MCF 10A (cell line): ENCODE measurements at places on chromosomes 16 and 17.

GRCh38 chr16:78684655-78685375 is 585.4 kb downstream of the WWOX start:
- peak overlapping the region; percentile 80 for H3K27ac ChIP-seq
- peak; percentile 24 for DNase-seq
- H3K4me3 ChIP-seq, result no peak overlapping the region
- peaks cover 44% of the 10 kb centered on the region for H3K4me1 ChIP-seq
- H3K36me3 ChIP-seq, result no peaks in the 10 kb centered on the region

DNA sequence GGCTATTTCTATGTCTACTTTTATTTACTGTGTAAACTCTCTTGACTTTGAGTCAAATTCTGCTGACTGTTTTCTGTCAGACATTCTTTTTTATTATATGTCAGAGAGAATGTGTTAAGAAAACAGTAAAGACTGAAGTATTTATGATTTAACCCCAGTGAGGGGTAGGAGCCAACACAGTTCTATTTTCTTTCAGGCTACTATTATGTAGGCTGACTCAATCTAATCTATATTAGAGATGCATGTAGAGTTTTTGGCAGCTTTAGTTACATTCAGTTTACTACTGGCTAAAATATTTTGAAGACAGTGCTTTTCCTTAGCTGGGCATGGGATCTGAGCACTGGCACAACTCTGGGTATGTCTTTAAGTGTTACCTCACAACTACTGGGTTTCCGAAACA is 1108.0 kb downstream of the CDH11 start:
- no peaks in the 10 kb centered on the region for H3K27me3 ChIP-seq
- H3K36me3 ChIP-seq, result no peaks in the 10 kb centered on the region
- no peak for DNase-seq

GRCh38 chr17:41633556-41634199 is 9.3 kb upstream of the KRT17 start:
- H3K27me3 ChIP-seq, result no peaks in the 10 kb centered on the region
- no peak overlapping the region for H3K4me3 ChIP-seq
- no peaks in the 10 kb centered on the region for H3K4me1 ChIP-seq
- H3K36me3 ChIP-seq, result no peaks in the 10 kb centered on the region
- DNase-seq, result no peak

GRCh38 chr16:77307426-77308162 is 108.4 kb downstream of the SYCE1L start:
- H3K36me3 ChIP-seq, result no peaks in the 10 kb centered on the region
- H3K4me1 ChIP-seq, result peaks cover 11% of the 10 kb centered on the region
- no peaks in the 10 kb centered on the region for H3K27me3 ChIP-seq
- no peak for DNase-seq
- no peak overlapping the region for H3K4me3 ChIP-seq

GRCh38 chr16:66270333-66270927 is 96.1 kb upstream of the CDH5 start:
- H3K4me1 ChIP-seq, result peaks cover 14% of the 10 kb centered on the region
- H3K27ac ChIP-seq, result no peak overlapping the region
- no peaks in the 10 kb centered on the region for H3K36me3 ChIP-seq
- H3K27me3 ChIP-seq, result no peaks in the 10 kb centered on the region

DNA sequence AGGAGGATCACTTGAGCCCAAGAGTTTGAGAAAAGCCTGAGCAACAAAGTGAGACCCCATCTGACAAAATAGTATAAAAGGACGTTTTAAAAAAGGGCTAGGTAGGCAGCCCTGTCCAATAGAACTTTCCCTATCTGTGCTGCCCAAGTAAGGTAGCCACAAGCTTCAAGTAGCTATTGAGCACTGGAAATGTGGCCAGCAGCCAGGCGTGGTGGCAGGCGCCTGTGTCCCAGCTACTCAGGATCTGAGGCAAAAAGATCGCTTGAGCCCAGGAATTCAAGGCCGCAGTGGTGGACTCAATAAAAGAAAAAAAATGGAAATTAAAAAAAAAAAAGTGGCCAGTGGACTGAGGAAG is 1.5 kb upstream of the NQO1 start:
- H3K4me1 ChIP-seq, result peaks cover 17% of the 10 kb centered on the region
- DNase-seq, result no peak
- H3K36me3 ChIP-seq, result peaks cover 19% of the 10 kb centered on the region
- H3K4me3 ChIP-seq, result peak overlapping the region; percentile 90

DNA sequence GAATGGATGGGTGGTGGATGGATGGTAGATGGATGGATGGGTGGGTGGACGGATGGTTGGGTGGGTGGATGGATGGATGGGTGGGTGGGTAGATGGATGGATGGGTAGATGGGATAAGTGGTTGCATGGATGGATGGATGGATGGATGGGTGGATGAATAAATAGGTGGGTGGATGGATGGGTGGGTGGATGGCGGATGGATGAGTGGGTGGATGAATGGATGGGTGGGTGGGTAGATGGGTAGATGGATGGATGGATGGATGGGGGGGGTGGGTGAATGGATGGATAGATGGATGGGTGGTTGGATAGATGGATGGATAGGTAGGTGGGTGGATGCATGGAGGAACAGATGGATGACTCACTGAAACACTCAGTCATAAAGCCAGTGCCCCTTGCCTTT is 51.0 kb upstream of the FASN start:
- H3K4me1 ChIP-seq, result no peaks in the 10 kb centered on the region
- peaks cover 20% of the 10 kb centered on the region for H3K36me3 ChIP-seq
- no peak overlapping the region for H3K4me3 ChIP-seq
- DNase-seq, result peak; percentile 6
- no peaks in the 10 kb centered on the region for H3K27me3 ChIP-seq

DNA sequence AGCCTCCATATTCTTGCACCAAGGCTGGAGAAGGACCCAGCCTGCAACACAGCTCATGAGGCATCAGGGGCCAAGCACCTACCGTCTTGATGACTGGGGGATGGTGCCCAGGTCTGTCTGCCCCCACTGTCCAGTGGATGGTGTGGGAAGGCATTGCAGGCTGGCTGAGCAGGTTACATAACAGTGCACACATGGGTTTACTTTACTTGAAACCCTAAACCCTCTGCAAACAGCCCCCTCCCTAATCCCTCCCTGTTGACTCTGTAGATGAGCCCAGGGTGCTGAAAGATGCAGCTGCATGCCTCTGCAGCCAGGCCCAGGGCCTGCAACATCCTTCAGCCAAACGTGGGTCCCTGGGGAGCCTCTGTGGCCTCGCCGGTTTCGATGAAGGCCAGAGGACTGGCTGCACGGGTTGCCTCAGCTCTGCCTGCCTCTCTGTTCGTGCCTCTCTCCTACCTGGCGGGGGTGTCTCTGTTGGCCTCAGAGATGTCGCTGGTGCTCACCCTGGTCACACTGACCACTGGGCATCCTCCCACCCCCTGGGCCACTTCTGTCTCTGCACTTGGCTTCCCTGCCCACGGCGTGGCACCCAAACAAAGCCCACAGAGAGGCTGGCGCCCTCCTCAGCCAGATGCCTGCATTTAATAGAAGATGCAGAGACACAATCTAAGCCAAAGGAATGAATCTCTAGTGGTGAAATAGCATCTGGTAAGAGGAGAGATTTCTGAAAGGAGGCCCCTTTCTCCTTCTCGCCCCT is 95.1 kb downstream of the METRNL start:
- no peak overlapping the region for H3K4me3 ChIP-seq
- DNase-seq, result no peak
- H3K36me3 ChIP-seq, result no peaks in the 10 kb centered on the region
- peaks cover 10% of the 10 kb centered on the region for H3K27me3 ChIP-seq
- H3K4me1 ChIP-seq, result no peaks in the 10 kb centered on the region

GRCh38 chr16:69319381-69319780 is 8.2 kb downstream of the VPS4A start:
- DNase-seq, result no peak
- H3K27me3 ChIP-seq, result no peaks in the 10 kb centered on the region
- no peaks in the 10 kb centered on the region for H3K4me1 ChIP-seq
- H3K36me3 ChIP-seq, result peaks cover 83% of the 10 kb centered on the region
- H3K27ac ChIP-seq, result no peak overlapping the region

GRCh38 chr16:49440156-49441065 is 66.8 kb downstream of the C16orf78 start:
- peaks cover 82% of the 10 kb centered on the region for H3K27me3 ChIP-seq
- no peaks in the 10 kb centered on the region for H3K4me1 ChIP-seq
- no peaks in the 10 kb centered on the region for H3K36me3 ChIP-seq
- H3K27ac ChIP-seq, result no peak overlapping the region
- H3K4me3 ChIP-seq, result no peak overlapping the region

DNA sequence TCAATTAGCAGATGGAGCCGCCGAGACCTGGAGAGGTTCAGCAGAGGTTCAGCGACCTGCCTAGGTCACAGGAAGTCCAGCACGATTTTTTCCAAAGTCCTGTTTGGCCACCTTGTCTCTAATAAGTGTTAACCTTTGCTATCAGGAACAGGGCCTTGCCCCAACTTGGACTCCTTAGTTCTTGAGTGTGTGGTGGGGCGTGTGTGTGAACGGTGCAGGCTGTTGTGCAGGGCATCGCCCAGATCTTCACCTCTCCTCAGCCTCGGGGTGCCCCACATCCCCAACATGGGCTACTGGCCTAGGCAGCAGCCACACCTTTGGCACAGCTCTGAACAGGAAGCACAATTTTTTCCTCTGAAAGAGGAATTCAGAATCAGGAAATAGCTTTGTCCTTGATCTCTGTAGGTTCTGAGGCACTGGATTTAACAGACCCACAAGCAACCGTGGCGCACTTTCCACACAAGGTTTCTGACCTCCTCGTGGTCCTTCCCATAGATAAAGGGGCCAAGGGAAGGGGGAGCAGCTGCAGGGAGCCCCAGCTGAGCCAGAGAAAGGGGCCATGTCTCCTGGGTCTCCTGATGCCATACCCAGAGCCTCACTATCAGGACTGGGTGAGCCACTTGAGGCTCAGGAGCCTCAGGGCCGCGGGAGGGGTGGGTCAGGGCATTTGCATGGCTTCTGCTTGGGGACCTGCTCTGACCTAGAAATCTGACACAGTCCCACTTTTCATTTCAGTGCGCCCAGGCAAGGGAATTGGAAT is 10.4 kb downstream of the MPRIP start:
- peak overlapping the region; percentile 5 for H3K27ac ChIP-seq
- H3K4me1 ChIP-seq, result peaks cover 48% of the 10 kb centered on the region
- no peak for DNase-seq
- H3K4me3 ChIP-seq, result no peak overlapping the region
- peaks cover 12% of the 10 kb centered on the region for H3K36me3 ChIP-seq

- DNase-seq, result no peak
- H3K27ac ChIP-seq, result peak overlapping the region; percentile 86
- peak overlapping the region; percentile 76 for H3K4me3 ChIP-seq
- no peaks in the 10 kb centered on the region for H3K27me3 ChIP-seq
- H3K36me3 ChIP-seq, result no peaks in the 10 kb centered on the region
These were observed 11.2 kb downstream of the FBXO39 start for GRCh38 chr17:6787081-6787693.

DNA sequence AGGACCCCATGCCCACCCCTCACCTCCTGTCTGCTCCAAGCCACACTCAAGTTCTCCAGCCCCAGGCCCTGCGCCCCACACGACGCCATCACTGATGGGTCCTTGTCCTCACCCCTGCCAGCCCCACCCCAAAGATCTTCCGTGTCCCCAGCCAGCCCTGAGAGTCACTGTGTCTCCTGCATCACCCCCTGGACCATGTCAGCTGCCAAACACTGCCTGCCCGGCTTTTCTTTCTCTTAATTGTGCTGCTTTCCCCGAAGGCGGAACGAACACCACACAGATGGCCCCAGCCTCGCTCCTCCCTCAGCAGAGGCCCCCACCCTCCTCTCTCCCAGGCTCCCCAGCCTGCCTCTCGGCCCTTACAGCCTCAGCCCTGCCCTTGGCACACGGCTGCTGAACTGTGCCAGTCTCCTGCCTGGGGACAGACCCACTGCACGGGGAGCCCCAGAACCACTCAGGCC is 4.8 kb upstream of the GAA start:
- H3K4me1 ChIP-seq, result peaks cover 6% of the 10 kb centered on the region
- no peak overlapping the region for H3K27ac ChIP-seq
- H3K27me3 ChIP-seq, result no peaks in the 10 kb centered on the region
- DNase-seq, result no peak
- peaks cover 6% of the 10 kb centered on the region for H3K36me3 ChIP-seq

DNA sequence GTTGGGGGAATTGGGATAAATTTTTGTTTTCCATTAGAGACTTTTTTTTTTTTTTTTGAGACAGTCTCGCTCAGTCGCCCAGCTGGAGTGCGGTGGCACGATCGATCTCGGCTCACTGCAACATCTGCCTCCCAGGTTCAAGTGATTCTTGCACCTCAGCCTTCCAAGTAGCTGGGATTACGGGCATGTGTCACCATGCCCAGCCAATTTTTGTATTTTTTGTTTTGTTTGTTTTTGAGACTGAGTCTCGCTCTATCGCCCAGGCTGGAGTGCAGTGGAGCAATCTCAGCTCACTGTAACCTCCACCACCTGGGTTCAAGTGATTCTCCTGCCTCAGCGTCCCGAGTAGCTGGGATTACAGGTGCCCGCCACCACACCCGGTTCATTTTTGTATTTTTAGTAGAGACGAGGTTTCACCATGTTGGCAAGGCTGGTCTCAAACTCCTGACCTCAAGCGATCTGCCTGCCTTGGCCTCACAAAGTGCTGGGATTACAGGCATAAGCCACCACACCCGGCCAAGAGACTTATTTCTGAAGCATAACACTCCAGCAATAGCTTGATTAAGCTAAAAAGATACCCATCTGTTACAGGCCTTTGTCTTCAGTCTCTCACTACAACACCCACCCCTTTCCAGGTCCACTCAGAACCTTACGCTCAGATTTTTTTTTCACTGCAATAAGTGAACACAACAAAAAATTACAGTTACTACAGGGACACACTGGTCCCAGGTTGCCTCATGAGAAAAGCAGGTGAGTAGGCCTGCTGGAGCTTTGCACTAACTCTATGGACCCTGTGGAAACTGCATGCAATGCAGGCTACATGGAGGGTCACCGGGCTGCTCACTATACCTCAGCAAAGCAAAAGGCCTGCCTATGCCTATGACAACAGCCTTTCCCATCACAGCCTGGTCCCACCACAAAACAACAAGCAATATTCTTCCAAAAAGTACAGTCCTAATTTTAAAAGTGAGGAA is 34.6 kb downstream of the KANSL1 start:
- no peak for DNase-seq
- H3K27me3 ChIP-seq, result no peaks in the 10 kb centered on the region
- H3K27ac ChIP-seq, result peak overlapping the region; percentile 75
- H3K36me3 ChIP-seq, result peaks cover 9% of the 10 kb centered on the region
- no peak overlapping the region for H3K4me3 ChIP-seq
- H3K4me1 ChIP-seq, result peaks cover 59% of the 10 kb centered on the region

DNA sequence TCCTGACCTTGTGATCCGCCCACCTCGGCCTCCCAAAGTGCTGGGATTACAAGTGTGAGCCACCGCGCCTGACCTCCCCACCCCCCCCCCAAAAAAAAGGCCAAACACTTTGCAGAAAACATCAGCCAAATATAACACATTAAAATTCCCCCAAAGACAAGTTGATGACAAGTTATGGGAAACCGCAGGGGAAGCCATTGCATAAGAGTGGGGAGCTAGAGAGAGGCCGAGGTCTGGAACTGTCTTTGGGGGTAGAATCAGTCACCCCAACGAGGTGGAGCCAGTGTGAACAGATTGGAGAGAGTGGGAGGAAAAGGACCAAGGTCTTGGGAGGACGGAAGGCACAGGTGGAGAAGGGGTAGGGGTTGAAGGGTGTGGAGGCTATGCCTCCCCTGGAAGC is 2.8 kb downstream of the DRC3 start:
- no peak for DNase-seq
- no peak overlapping the region for H3K4me3 ChIP-seq
- no peaks in the 10 kb centered on the region for H3K36me3 ChIP-seq
- H3K27me3 ChIP-seq, result no peaks in the 10 kb centered on the region

- H3K27me3 ChIP-seq, result no peaks in the 10 kb centered on the region
- no peak overlapping the region for H3K4me3 ChIP-seq
- peaks cover 7% of the 10 kb centered on the region for H3K36me3 ChIP-seq
- H3K27ac ChIP-seq, result no peak overlapping the region
- H3K4me1 ChIP-seq, result no peaks in the 10 kb centered on the region
These were observed 29.9 kb upstream of the TBX2 start for GRCh38 chr17:61369751-61370150.
